Islet precursor cell (in vitro differentiated cells): ENCODE measurements at places on chromosomes 2 and 18.
A peak's percentile ranks its signal among the peaks of the same experiment; 100 is the strongest.

- no peak for DNase-seq
Observed at GRCh38 chr2:208794288-208794975, 387.8 kb downstream of the PTH2R start.

DNA sequence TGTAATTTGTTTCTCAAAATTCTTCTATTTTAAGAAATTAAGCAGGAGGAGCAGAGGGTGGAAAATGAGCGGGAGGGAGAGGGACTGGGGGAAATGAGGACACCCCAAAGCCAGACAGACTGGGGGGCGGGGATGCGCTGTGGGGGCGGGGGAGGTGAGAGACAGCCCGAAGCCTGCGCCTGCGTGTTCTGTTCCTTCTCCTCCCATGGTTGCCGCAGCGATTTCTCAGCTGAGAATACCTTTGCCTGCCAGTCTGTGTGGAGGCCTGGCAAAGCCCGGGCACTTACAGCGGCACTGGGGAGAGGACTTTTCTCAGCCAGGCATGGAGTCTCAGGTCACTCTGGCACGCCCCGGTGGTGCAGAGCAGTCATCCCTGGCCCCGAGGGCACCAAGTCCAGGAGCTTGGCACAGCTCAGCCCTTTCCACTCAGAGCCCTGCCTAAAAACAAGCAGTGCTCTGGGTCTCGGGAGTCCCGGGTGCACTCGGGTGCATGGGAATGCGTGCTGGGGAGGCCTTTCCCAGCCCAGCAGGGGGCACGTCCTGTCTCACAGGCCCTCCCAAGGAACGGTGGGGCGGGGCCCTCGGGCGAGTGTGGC is 289.3 kb upstream of the HS6ST1 start:
- peak; percentile 51 for DNase-seq

DNA sequence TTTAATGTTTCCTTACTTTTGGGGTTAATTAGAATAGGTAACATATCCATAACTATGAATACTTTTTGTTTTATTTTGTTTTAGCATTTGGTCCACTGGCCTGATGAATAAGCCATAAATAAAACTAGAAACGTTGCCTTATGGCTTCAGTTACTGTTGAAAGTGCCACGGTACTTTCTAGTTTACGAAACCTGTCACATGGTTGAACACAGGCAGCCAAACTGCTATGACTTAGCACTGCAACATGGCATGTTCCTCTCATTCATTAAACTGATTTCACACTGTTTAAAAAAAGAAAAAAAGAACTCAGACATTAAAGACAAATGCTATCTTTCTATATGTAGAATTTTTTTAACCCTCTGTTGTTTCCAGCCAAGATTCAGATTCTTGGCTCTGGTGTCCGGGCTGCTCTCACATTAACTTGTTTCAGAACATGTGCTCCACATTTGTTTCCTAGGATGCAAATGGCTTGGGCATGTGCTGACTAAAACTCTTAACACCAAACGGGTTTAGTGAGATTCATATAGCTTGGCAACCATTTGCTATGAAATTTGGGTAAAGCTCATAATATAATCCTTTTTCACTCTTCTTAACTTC is 323.9 kb upstream of the RND3 start:
- no peak for DNase-seq

GRCh38 chr2:128405467-128405900 is 86.8 kb upstream of the HS6ST1 start:
- no peak for DNase-seq

DNA sequence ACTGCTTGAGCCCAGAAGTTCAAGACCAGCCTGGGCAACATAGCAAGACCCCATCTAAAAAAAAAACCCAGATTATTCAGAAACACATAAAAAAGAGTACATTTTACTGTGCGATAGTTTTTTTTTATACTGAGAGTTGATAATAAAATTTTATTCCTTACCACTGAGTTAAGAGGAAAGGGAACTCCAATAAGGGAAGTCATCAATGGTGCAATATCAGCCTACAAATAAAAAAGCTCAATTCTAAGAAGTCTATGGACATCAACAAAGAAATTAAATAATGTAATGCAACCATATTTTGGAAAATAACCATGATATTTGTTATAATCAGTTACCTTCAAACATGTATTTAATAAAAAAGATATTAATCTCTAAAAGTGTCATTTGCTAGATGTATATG is 46.6 kb downstream of the PIGN start:
- no peak for DNase-seq
